ENCODE measurements at places on chromosomes 7 and 10.

GRCh38 chr7:105164751-105165150 is 150.7 kb downstream of the KMT2E start:
- DNase-seq: no peak

DNA sequence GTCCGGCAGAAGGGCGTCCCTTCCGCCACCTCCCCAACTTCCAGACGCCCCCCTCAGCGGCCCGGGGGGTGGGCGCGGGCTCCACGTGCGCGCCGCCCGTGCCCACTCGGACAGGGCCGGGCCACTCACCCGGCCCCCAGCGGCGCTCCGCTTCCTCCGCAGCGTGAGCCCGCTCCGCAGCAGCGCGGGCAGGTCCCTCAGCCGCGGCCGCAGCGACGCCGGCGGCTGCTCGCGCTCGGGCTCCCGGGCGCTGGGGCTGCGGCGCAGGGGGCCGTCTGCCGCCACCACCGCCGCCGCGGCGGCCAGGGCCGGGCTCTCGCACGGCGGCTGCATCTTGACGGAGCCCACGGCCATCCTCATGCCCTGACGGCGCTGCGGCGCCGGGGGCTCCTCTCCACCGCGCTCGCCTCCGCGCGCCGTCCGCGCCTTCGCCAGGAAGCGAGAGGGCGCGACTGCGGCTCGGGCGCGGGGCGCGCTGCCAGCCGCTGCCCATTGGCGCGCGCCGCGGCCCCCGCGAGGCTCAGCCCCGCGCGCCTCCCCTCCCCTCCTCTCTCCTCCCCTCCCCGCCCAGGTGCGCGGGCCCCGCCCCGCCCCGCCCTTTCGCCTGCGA is at the start of gene RAPGEF5:
Gene RAPGEF5 (minus strand): TSS at position 454 of the 610 bp plus-strand sequence. CDS start 94 bp downstream, at position 360.
- DNase-seq: no peak

GRCh38 chr7:51025668-51026067 is 243.0 kb upstream of the GRB10 start:
- no peak for DNase-seq

DNA sequence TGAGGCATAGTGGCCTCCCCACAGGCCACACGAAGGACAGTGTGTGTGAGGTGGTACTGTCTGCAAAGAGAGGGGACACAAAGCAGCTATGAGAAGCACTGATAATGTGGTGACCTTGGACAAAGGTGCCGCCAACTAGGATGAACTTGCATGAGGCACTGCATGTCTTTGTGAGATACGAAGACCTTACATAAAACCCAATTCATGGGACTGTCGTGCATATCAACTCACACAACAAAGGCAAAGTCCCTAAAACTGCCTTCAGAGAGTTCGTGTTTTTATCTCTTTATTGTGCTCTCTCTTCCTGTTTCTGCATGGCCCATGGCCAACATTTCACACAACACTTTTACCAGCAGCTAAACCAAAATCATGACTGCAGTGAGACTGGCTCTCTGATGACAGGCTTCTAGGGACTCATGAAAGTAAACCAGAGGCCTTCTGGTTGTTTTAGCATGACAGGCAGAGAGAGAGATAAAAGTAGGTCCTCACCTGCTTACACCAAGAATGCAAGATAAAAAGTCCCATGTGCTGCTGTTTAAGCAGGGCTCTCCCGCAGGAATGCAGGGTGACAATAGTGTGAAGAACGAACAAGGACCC is 347.8 kb downstream of the ELMO1 start:
- no peak for DNase-seq

- peak; percentile 22 for DNase-seq
Measured at GRCh38 chr7:100745184-100745583, 11.8 kb downstream of the ZAN start.

DNA sequence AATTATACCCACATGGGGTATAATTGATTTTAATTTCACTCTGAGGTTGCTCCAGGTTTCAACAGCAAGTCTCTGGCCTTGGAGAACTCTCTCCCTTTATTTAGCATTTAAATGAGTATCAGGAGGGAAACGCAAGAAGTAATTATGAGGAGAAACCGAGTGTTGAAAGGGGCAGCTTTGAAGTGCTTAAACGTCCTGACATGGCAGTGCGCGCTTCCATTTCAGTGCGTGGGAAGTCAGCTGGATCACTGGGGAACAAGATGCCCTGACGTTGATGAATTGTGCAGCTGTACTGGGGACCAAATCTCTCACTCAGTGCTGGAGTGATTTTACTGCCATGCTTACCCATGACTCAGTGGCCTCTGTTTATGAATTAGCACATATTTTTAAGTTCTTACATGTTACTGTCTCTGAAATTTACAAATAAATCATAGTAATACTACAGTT is 106.0 kb upstream of the PRR15 start:
- no peak for DNase-seq

DNA sequence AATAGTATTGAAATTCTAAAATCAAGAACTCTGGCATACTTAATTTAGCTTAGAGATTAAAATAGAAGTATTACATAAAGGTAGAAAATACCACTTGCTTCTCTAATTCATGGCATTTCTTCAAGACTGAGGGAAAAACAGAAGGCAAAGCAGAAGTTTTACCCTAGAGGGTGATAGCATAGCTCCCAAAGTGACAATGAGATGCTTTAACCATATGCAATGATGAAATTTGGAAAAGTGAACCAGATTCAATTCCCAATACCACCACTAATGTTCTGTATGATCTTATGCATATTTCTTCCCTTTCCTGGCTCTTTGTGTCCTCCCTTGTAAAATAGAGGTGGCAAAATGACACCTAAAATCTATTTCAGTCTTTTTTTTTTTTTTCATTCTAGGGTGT is 225.8 kb upstream of the PCLO start:
- DNase-seq: no peak

DNA sequence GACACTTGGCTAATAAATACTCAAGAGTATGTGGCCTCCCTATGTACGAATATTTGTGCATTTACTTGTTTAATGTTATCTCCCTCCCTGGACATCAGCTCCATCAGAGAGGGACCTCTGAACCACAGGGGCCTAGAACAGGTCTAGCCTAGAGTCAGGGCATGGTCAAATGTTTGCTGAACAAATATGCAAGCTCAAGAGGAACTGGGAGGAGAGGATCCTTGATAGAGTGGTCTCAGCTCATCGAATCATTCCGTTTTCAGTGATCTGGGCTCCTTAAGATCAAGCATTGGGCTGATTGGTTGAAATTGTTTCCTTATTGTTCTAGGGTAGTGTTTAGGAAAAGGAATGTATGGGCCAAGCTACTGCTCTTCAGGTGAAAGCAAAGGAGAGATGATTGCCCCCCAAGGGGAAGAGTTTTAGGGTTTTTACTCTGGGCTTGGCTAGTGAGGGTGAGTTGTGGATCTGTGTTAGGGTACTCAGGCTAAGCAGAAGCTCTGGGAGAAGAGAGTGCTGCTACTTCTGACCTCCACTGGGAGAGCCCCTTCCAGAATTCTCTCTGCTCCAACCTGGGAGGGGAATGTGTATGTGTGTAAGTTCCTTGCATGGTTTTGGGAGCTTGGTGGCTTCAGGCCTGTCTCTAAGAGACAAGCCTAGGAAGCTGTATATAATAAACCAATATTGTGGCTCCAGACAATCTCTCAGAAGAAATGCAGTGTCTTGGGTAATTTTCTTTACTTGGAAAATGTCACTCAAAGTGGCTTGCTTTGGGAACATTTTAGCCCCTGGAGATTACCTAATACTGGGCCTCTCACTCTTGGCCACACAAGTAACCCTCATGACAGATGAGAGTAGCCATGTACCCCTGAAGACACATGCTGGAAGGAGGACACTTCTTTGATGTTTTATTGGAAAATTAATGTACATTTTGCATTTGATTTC is 110.0 kb downstream of the EMX2 start:
- no peak for DNase-seq

DNA sequence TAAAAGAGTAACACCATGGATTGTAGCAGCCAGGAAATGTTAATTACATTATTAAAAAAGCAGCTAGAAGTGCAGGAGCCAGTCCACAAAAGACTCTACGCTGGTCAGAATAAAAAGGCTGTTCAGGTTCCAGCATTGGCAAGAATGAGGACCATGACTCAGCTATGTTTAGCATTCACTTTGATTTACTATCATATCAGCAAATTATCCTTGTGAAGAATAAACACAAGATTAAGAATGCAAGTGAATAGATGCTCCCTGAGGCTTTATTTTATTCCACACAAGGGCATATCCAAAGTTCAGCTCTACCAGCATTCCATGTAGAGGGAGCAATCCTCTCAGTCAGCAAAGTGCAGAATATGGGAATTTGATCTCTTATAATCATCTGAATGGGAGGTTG is 13.6 kb downstream of the DGKB start:
- DNase-seq: no peak

- no peak for DNase-seq
Measured at GRCh38 chr10:87550741-87551140, 46.0 kb downstream of the MINPP1 start.

- DNase-seq: no peak
Measured at GRCh38 chr10:29317423-29318021, 28.7 kb downstream of the LYZL1 start.

GRCh38 chr10:68406111-68406814 is 814 bp downstream of the RUFY2 start:
- DNase-seq: peak; percentile 13

DNA sequence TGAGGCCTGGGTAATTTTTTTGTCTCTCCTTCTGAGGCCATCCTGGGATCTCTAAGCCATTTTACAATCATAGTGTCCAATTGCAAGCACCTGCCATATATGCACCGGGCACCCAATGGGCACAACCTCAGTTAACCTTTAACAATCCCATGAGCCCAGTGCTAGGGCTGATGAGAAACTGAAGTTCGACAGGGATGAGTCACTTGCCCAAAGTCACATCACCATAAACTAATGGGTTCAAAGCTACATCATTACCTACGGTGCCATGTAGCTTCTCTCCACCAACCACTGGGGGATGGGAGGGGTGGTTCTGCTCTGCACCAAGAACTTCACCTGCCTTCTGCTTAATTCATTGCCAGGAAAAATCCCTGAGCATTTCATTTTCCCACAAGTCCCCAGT is 95.8 kb upstream of the ZNF716 start:
- DNase-seq: no peak

DNA sequence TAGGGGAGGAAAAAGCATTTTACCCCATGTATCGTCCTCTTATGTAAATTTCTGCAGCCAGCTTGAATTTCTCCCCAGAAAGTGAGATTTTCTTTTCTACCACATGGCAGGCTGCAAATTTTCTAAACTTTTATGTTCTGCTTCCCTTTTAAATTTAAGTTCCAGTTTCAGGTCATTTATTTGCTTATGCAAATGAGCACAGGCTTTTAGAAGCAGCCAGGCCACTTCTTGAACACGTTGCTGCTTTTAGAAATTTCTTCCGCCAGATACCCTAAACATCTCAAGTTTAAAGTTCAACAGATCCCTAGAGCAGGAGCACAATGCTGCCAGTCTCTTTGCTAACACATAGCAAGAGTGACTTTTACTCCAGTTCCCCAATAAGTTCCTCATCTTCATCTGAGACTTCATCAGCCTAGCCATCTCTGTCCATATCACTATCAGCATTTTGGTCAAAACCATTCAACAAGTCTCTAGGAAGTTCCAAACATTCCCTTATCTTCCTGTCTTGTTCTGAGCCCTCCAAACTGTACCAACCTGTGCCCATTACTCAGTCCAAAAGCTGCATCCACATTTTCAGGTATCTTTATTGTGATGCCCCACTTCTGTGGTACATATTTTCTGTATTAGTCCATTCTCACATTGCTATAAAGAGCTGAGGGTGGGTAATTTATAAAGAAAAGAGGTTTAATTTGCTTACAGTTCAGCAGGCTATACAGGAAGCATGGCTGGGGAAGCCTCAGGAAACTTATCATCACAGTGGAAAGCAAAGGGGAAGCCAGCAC is 16.3 kb downstream of the EZH2 start:
- DNase-seq: no peak

GRCh38 chr10:113961182-113962031 is 82.3 kb upstream of the ADRB1 start:
- DNase-seq: peak; percentile 22

GRCh38 chr7:17010637-17011300 is 129.0 kb upstream of the AGR3 start:
- DNase-seq: no peak

DNA sequence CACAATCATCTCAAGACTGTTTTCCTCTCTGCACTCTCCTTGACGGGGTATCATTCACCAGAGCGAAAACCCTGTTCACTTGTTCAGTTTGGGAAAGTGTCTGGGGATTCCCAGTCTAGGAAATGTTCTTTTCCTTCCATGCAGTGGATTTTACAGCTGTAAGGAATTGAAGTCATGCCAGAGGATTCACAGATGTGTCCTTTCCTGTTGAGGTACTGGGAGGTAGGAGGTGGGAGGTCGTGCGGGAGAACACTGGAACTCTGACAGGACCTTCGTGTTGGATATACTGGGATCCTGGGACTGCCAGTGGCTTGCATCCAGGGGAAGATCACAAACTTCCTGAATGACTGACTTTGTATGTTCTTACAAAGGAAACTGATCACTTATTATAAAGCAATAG is 185.5 kb downstream of the BMPER start:
- DNase-seq: no peak

DNA sequence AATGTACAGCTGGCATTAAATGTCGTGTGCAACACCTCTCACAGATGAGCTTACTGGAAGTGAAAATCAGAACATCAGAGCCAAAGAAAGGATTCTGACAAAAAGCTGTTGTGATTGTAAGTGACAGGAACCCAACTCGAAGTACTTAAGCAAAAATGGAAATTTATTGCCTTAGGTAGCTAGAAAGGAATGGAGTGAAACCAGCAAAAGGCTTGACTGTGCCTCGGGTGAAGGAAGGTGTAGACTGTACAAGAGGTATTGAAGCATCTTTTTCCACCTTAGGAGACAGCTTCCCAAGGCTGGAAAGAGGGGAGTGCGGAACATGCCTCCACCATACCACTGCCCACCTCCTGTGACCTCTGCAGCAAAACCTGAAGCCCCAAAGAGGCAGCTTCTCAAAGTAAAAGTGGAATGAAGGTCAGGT is 27.3 kb upstream of the ITGB1 start:
- DNase-seq: no peak

- DNase-seq: no peak
Measured at GRCh38 chr10:2210088-2210487, 472.8 kb upstream of the ADARB2 start.

GRCh38 chr10:27599546-27599945 is 95.4 kb downstream of the RAB18 start:
- DNase-seq: no peak
